T-helper 9 cell (primary cell): ENCODE measurements at places on chromosomes 13 and 19.

- DNase-seq: no peak
These were observed 5.4 kb downstream of the DIAPH3 start for GRCh38 chr13:60158321-60158801.

DNA sequence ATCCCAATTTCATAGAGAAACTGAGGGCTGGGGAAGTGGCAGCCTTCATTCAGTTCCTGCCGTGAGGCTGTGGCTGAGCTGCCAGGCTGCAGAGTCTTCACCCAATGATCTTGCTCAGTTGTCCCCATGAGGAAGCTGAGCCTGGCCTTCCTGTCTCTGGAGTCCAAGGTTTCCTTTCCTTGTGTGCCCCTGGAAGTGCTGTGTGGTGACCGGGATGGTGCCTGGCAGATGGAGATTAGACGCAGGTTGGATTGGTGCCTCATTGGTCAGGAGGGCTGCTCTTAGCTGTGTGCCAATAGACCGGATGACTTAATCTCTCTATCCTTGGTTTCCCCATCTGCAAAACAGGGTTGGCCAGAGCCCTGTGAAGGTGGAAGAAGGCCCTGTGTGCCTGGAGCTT, 24.6 kb downstream of the DNM2 start:
- no peak for DNase-seq

- no peak for DNase-seq
These were observed 123.0 kb downstream of the KDM4B start for GRCh38 chr19:5091684-5092480.

- no peak for DNase-seq
These were observed 8.0 kb downstream of the SGTA start for GRCh38 chr19:2774953-2775555.

- DNase-seq: no peak
These were observed 8.9 kb upstream of the FARP1 start for GRCh38 chr13:98133946-98134345.

- DNase-seq: no peak
These were observed 93.9 kb downstream of the LIG4 start for GRCh38 chr13:108121406-108121805.

- DNase-seq: no peak
These were observed 18.8 kb upstream of the RANBP3 start for GRCh38 chr19:5996623-5997320.

DNA sequence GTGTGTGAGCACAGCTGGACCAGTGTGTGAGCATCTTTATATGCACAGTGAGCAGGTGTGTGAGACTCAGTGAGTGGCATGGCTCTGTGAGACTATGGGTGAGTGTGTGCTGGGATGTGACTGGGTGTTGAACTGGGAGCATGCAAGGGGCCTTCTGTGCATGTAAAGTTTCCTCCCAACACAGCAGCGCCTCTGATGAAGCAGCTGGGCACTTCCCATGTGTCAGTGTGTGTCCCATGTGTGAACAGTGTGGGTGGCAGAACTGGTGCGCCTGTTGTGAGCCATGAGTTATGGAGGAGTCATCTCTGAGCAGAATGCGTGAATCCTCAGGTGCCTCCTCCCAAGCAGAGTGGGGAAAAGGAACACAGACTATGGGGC, 24.1 kb downstream of the LGALS16 start:
- no peak for DNase-seq

- DNase-seq: no peak
These were observed 2.6 kb downstream of the AP1M1 start for GRCh38 chr19:16200038-16201010.
